ENCODE measurements at places on chromosomes 11 and 22.

DNA sequence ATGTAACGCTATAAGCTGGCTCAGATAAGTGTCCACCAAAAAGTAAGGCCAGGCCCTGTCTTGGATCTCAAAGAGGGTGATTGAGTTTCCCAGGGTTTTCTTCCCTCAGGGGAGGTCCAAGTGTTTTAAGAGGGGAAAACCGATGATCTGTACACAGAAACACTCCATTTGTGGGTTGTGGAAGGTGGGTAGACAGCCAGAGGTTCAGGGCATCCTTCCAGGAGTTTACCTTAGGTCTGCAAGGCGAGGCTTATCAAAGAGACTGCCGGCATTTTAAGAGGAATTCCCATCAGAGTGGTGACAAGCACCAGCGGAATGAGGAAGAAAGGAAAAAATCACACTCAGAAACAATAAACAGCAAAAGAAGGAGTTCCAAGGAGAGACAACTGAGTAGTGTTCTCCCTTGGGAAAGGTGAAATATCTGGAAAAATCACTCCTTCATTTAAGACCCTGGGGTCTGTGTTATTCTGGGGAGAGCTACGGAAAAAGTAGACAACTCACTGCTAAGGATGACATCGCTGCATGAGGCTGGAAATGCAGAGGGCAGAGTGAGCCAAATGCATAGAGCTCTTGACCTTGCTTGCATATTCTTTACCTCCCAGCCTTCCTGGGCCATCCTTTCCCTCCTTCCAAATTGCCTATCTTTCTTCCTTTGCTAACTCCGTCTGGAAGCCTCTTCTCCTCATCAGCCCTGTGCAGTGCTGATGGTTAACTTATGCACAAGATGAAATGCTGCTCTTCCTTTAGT, 22.1 kb upstream of the MMP7 start:
- no peak for DNase-seq

DNA sequence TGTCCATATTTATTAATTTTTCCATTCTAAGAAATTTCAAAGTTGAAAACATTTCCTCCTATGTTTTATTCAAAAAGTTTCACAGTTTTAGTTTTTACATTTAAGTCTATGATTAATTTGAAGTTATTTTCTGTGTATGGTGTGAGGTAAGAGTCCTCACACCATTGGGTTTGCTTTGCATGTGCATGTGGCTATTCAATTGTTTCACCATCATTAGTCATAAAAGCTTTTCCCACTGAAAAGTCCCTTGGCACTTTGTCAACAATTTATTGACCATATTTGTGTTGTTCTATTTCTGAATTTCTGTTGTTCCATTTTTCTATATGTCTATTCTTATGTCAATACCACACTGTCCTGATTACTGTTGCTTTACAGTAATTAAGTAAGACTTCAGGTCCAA, 186.5 kb downstream of the KIF18A start:
- no peak for DNase-seq

GRCh38 chr11:45994371-45995341, 72.2 kb downstream of the LARGE2 start:
- DNase-seq = peak; percentile 40

DNA sequence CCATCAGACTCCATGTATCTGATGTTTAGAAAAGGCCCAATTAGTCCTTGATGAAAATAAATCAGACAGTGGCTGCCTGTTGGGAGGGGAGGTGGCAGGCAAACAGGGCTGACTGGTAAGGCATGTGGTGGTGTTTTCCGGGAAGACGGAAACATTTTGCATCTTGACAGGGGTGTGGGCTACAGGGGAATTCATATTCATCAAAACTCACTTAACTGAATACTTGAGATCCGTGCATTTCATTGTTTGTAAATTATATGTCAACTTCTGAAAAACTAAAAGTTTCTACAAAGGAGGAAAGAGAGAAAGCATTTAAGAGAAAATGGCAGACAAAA, 10.1 kb upstream of the MOB2 start:
- DNase-seq = no peak

GRCh38 chr11:66529069-66529468, 16.8 kb downstream of the ZDHHC24 start:
- peak; percentile 76 for DNase-seq

- peak; percentile 94 for DNase-seq
These were observed 8.4 kb downstream of the TSPAN4 start for GRCh38 chr11:850775-851763.

- peak; percentile 27 for DNase-seq
These were observed 14.5 kb downstream of the ROBO3 start for GRCh38 chr11:124879493-124880289.

DNA sequence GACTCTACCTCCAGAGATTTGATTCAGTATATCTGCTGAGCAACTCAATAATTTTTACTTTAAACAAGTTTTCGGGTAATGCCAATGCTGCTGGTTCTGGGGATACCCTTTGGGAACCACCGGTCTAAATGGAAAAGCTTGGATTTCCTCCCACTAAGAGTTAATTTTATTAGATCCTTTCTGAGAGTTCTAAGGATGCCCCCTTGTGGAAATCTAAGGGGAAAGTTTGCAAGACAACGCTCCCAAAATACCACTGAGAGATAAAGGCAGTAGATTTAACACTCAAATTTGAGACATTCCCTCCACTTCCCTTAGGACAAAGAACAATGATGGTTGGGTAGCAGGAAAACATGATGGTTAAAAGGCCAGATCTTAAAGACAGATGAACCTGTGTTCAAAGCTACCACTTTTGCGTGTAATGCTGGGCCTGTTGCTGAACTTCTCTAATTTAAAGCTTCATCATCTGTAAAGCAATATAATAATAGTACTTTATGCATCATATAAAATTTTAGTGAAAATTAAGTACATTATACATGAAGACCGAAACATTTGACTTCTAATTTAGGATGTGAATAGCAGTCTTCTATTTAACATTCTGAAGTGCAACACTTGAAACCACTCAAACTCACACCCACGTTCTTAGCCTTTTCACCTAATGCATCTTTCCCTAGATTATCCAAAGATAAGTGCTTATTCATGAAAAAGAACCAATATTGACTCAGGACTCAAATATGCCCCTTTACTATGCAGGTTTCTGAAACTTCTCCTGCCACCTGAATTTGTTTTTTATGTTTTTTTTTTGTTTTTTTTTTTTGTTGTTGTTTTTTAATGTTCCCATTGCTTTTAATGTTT, 110.1 kb upstream of the LUZP2 start:
- peak; percentile 6 for DNase-seq

DNA sequence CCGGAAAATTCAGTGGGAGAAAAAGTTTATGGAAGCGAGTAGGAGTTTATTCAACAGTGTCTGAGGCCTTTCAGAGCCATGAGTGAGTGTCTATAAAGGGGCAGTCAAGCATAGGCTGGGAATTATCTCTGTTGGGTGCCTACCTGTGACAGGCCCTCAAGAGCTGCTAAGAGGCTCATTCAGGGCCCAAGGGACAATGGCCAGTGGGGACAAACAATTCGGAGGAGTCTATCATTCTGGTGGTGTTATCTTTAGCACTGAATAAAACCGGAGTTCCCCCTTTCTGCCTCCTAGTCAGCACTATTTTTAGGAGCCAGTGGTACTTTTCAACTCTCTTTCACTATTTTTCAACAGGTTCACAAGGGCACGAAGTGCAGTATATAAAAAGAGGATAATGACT, 89.5 kb upstream of the HTATIP2 start:
- no peak for DNase-seq

GRCh38 chr11:3159296-3160190, 5.6 kb downstream of the OSBPL5 start:
- peak; percentile 76 for DNase-seq
